ENCODE measurements at places on chromosomes 3 and 15.

- DNase-seq: peak; percentile 57
Observed at GRCh38 chr3:141485641-141486495, 959 bp upstream of the RASA2 start.

- DNase-seq: peak; percentile 11
Observed at GRCh38 chr3:38662544-38662943, 13.1 kb upstream of the SCN5A start.

DNA sequence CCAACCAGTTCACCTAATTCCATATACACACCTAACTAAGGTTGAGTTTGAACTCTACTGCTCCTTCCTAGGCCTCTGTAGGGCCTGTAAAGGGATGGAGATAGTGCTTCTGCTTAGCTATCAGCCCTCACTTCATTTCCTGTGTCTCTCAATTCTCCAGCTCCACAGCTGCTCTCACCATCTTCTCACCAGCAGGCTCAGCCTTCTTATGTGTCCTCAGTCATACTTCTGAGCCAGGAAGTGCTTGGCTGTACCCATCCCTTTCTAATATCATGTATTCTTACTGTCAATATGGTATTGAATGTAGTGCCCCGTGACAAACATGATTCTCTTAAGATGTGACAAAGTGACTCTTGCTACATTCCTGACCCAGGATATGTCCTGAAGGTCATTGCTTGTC lies 116.9 kb downstream of the SLC9A9 start:
- DNase-seq: no peak

DNA sequence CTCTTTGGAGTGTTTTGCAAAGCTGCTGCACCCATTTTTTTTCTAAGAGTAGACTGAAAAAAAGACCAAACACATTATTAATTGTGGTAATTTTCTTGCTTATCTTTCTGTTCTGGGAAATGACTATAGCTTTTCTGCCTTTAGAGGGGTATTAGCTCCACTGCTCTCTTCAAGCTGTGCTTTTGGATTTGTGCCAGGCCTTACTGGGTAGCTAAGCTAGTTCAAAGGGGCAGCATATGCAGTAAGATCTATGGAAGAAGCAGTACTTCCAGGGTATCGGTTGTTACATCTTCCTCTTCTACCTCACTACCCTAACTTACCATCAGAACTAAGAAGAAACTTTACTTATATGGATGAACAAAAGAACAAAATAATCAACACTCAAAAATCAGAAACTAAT lies 28.7 kb upstream of the ARIH1 start:
- DNase-seq: no peak
